IPS DF 19.7 (cell line): ENCODE measurements at places on chromosomes 1 and 21.
A peak's percentile ranks its signal among the peaks of the same experiment; 100 is the strongest.

- no peak for DNase-seq
Measured at GRCh38 chr1:151145304-151146071, 943 bp downstream of the SEMA6C start.

DNA sequence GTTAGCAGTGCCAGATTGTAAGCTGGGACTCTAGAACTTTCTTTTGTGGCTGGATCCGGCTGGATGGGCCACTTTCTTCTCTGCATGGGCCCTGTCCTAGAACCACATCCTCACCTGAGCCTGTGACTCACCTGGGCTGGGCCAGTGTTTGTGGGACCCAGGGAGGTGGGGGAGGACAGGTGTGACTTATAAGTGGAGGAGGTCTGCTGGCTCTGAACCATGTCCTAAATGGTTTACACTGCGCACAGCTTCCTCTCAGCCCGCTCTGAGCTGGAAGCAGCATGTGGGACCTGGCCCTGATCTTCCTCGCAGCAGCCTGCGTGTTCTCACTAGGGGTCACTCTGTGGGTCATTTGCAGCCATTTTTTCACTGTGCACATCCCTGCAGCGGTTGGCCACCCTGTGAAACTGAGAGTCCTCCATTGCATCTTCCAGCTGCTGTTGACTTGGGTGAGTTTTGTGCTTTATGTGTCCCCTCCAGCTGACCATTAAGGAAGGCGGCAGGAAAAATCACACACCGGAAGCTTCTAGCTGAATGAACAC lies at the start of gene AADACL3:
TSS of gene AADACL3 (plus strand) at position 215 of the 542 bp plus-strand sequence. CDS start at position 282, 67 bp downstream.
- no peak for DNase-seq

DNA sequence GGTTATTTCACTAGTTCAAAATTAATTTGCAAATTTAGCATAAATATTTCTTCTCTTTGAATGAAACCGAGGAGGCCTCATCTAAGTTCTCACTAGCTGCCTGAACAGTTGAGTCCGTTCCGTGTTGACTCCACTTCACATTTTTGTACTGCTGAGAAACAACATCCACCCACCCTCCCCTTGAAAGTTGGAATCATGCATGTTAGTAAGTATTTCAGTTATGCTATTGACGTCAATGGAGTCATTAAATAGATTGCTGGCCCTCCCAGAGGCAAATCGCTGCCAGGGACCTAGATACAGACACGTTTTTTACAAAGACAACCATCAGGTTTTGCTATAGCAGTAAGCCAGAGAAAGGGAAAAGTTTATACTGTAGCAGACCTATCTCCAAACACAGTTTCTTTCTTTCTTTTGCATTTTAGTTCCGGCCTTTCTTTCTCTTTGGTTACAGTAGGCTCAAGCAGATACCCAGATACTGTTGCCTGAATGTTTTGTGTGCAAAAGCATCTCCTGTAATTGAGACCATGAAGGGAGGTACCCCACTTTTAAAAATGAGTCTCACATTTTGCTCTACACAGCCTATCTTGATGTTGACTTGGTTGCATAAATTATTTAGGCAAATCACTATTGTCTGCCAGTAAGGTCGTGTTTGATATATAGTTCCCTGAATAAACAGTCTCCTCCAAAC lies 262.6 kb upstream of the SGIP1 start:
- peak; percentile 35 for DNase-seq

DNA sequence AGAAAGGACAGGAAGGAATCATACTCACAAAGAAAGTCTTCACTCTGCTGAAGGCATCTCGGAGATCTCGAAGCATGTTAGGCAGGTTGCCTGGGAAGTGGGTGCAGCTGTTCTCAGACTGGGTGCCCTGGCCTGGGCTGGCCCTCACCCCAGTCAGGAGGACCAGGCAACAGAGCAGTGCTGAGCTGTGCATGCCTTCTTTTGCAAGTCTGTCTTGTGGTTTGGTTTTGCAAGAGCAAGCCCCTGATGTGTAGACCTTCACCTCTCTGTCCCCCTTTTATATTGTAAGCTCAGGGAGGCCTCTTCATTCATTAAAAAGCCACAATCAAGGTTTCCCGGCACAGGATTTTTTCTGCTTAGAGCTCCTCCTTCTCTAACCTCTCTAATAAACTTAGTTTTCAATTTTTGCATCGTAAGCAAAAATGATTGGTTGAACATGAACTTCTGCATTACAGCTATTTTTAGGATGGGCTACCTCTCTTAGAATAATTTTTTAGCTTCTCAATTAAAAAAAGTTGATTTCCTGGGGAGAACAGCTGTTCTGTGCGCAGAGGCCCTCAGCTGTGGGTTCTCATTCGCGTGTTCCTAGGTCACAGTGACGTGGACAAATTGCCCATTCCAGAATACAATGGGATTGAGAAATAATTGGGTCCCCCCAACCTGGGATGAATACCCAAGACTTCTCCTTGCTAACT lies at the start of gene IL10:
TSS of gene IL10 (minus strand) at position 252 of the 695 bp plus-strand sequence. CDS start at position 193, 59 bp downstream.
- no peak for DNase-seq

GRCh38 chr1:9079988-9080704 lies 10.7 kb upstream of the SLC2A5 start:
- DNase-seq = no peak

GRCh38 chr1:25161981-25162380 lies 70.3 kb downstream of the SYF2 start:
- DNase-seq = no peak
